ENCODE measurements at places on chromosomes 11 and 22.

DNA sequence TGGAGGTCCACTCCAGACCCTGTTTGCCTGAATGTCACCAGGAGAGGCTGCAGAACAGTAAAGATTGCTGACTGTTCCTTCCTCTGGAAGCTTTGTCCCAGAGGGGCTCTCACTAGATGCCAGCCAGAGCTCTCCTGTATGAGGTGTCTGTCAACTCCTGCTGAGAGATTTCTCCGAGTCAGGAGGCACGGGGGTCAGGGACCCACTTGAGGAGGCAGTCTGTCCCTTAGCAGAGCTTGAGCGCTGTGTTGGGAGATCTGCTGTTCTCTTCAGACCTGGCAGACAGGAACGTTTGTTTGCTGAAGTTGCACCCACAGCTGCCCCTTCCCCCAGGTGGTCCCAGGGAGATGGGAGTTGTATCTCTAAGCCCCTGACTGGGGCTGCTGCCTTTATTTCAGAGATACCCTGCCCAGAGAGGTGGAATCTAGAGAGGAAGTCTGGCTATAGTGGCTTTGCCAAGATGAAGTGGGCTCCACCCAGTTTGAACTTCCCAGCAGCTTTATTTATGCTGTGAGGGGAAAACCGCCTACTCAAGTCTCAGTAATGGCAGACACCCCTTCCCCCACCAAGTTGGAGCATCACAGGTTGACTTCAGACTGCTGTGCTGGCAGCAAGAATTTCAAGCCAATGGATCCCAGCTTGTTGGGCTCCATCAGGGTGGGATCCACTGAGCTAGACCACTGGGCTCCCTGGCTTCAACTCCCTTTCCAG is 99.4 kb downstream of the PDE3B start:
- no peak for DNase-seq

- peak; percentile 55 for DNase-seq
Measured at GRCh38 chr11:17431139-17431538, 42.7 kb upstream of the KCNJ11 start.

GRCh38 chr11:67177399-67178281 is 58.6 kb downstream of the KDM2A start:
- no peak for DNase-seq

DNA sequence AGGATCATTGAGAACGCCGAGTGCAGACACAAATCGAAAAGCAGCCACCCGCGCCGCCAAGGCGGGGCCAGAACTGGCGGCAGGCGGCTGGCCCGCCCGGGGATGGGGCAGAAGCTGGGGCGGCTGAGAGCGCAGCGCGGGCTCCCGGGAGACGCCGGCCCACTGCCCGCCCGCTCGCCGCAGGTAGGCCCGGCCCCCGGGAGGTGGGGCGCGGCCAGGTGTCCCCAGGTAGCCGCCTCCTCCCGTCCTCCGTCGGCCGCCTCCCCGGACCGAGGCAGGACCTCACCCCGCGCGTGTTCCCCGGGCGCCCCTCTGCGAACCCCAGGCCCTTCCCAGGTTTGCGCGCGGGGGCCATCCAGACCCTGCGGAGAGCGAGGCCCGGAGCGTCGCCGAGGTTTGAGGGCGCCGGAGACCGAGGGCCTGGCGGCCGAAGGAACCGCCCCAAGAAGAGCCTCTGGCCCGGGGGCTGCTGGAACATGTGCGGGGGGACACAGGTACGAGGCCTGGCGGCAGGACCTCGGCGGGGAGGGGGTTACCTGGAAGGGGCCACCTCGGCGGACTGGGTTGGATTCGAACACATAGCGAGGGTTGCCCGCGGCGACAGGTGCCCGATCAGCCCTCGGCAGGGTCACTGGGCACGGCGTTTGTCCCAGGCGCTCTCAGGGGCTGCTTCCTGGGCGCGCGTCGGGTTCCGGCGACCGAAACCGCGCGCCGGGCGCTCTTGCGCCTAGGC is at the start of gene PRRG4:
PRRG4 (plus strand) TSS at position 248 of the 733 bp plus-strand sequence. CDS start 603 bp downstream, outside the sequence.
- DNase-seq: peak; percentile 90

DNA sequence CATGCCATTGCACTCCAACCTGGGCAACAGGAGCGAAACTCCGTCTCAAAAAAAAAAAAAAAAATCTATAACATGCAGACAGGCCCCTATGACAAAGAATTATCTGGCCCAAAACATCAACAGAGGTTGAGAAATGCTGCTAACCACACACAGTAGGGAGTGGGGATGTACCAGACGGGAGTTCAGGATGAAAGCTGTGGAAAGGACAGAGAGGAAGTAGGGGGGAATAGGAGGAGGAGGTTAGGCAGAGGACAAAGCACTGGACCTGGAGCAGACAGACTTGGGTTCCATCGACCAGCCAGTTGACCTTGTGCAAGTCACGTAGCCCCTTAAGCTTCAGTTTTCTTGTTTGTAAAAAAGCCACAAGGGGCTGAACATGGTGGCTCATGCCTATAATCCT is 12.5 kb downstream of the LRP4 start:
- DNase-seq: no peak

- DNase-seq: no peak
Measured at GRCh38 chr22:44532552-44532951, 34.5 kb upstream of the RTL6 start.

DNA sequence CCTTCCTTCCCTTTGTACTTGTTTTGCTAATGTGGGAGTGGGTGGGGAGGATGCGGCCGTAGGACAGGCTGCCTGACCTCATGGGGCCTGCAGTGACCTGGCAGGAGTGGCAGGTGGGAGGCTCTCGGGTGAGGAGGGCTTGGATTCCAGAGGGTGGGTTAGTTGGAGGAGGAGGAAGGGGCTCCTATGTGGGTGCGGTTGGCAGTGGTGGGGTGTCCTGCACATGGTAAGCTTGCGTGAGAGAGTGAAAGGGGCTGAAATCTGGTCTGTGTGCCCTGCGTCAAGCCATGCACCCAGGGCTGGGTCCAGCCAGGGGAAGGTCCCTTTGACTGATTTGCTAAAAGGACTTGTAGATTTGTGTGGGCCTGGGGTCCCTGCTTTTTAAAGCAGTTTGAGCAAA is 90.7 kb upstream of the OR4B1 start:
- no peak for DNase-seq

GRCh38 chr22:50694099-50694605 is 21.5 kb downstream of the SHANK3 start:
- no peak for DNase-seq

GRCh38 chr11:128555606-128556005 is 31.8 kb downstream of the ETS1 start:
- DNase-seq: no peak

- DNase-seq: no peak
Measured at GRCh38 chr11:92828556-92828955, 140.9 kb upstream of the MTNR1B start.

DNA sequence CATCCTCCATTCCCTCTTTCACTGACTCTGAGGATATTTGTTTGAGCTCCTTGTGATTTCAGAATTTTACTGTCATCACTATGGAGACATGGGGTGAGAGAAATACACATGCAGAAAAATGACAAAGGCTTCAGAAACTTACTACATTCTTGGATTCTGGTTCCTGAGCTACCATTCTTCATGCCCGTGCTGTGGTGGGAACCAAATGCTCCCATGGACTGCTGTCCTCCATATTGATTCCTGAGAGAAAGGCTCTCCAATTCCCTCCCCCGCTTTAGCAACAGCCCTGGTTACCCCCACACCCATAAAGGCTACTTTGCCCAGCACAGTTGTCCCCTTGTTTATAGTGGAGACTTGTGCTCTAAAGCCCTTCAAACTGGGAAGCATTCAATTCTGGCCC is 195.4 kb downstream of the RRAS2 start:
- no peak for DNase-seq

DNA sequence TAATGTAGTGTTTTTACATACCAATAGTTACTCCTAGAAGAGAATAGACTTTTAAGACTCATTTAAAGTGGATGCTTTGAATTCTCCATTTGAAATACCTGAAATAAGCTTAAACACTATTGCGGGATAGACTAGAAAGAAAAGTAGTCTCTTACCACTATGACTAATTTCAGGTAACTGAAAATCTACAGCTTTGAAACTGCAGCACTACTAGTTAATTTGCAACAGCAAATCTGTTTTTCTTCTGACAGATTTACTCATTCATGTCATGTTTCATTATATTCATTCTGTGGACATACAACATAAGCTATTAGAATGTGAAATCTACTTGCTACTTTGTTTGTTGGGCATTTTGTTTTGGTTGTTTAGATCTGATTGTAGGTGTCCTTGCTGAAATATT is 153.6 kb downstream of the MAML2 start:
- no peak for DNase-seq

- DNase-seq: no peak
Measured at GRCh38 chr22:40855071-40855978, 1.1 kb downstream of the ST13 start.

DNA sequence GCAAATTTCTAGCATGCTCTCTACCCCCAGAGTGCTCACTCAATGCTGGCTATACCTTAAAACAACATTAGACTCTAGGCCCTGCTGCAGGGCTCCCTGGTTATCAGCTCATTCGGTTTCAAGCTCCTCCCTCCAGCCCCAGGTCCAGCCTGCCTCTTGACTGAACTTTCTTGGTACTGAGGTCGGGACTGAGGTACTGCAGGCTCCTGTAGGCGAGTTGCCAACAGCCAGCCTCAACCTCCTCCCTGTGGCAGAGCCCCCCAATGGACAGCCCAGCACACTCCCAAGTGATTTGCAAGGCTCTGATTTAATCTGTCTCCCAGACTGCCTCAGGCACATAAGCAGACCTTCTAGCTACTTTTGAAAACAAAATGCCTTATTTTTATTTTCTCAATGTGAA is 73.6 kb upstream of the EIF3M start:
- no peak for DNase-seq

DNA sequence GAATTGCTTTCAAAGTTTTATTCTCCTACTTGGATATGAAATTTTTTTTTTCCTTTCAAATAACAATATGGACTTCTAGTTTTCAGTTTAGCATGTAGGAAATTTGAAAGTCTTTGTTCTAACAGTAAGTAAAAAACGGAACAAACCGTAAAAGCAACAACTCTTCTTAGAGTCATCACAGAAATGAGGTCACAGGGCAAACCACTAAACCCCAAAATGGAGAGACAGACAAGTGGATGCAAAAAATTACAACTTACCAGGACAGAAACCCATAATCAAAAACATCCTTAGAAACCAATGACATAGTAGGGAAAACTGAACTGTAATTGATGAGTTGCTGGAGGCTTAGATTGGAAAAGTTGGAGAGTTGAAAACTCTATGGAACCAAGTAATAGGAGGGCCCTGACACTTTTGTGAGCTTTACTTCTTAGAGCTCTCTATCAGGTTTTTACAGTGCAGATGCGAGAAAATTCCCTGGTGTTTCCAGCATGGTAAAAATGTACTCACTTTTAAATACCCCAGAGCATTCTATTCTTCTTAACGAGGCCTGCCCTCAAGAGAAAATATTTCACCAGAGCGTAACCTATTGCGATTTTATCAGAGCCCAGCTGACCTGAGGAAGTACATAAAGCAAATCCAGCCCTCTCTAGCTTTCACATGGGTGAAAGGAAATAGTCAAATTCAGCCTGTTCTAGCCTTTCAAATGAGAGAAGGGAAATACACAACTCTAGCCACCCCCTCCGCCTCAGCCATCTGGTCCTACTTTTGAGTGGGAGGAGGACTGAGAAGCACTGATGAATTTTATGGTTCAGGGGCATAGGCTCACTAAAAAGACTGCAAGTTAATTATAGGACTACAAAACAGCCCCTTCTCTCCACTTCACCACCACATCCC is 39.1 kb downstream of the CASP12 start:
- DNase-seq: no peak

GRCh38 chr11:16846305-16846704 is 107.9 kb downstream of the C11orf58 start:
- no peak for DNase-seq

DNA sequence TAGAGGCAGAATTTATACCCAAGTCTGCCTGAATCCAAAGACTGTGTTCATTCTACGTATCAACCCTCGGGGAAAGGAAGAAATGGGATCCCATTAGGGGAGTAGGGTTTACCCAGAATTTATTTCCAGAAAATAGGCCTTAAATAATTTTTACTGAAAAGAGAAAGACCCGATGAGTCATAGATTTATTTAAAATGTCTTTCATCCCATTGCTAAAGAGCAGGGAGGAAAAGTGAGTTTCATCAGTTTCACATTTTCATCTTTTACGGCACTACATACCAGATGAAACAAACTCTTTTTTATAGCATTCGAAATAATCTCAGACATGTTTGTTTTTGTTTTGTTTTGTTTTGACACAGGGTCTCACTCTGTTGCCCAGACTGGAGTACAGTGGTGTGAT is 31.3 kb downstream of the SLC1A2 start:
- DNase-seq: no peak

- DNase-seq: no peak
Measured at GRCh38 chr22:19232623-19233022, 54.1 kb upstream of the SLC25A1 start.

DNA sequence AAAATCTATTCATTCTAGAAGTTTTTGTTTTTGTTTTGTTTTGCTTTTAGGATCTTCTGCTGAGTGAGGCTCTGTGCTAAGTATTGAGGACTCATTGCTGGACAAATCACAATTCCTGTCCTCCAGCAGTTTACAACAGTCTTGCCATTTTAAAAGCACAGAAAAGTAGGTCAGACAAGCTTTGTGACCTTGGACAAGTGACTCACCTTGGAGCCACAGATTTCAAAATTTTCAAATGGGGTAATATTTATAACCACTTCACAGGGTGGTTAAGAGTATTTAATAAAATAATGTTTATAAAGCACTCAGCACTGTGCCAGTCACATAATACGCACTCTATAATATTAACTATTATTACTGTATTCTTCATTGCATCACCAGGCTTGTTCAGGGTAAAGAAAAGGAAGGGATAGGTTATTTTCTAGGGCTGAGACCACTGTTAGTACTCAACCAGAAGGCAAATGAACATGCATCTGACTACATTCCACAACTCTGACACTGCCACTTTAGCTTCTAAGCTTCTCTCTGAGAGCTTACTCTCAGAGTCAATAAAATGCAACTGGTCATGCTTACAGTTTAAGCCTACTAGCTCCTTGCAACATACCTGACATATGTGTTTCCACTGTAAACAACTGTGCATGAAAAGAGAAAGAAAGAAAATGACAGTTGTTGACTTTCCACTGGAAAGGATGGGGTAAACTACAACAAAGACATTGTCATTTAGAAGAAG is 63.2 kb upstream of the FIBIN start:
- DNase-seq: no peak

GRCh38 chr11:72002841-72003775 is 4.4 kb downstream of the IL18BP start:
- no peak for DNase-seq

GRCh38 chr11:9535189-9535781 is 38.2 kb upstream of the WEE1 start:
- peak; percentile 76 for DNase-seq

DNA sequence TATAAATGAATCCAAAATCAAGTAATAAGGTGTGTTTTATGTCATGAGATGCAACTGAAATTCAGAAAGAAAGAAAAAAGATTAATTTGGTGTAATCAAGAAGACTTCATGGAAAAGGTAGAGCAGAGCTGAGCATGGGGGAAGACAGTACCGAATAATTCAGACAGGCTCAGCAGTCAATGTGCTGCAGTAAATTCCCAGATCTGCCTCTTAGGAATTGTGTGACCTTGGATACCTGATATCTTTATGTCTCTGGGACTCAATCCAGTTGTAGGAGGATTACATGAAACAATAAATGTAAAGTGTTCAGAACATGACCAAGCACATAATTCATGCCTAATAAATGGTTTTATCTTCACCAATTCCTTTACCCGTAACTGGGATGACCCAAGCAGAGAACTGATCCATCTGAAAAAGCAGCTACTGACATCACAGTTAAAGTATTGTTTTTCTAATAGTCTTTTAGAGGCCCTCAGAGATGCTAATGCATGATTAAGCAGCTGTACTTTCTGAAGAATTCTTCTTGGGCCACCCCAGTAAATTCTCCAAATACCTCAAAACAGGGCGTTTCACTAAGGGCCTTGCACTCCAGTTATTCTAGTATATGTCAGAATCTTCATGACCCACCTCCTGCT is 7.8 kb downstream of the MS4A12 start:
- no peak for DNase-seq

- DNase-seq: no peak
Measured at GRCh38 chr11:76277298-76278175, 71.2 kb upstream of the WNT11 start.

All from left lobe of liver (tissue), 2 donors.